ENCODE measurements at places on chromosomes 7 and 10. TPM values are rescaled to one million over a fixed set of nuclear protein-coding genes. Genes with fewer than 3 reads are reported as not detected.

Gene CYP2C19
- not detected for total RNA-seq

Gene FAM200A
- 17.5 TPM for total RNA-seq

Gene XRCC2
- total RNA-seq = 4.6 TPM

Gene CCDC3
- 16.6 TPM for total RNA-seq

Gene FEZF1
- 12.2 TPM for total RNA-seq

Gene ADRA2A
- 6.0 TPM for total RNA-seq

Gene MRC1
- 3.0 TPM for total RNA-seq

Gene CXCL12
- 13.1 TPM for total RNA-seq

Gene COL13A1
- 1.8 TPM for total RNA-seq

Gene WEE2
- total RNA-seq = 0.23 TPM

Gene FAM25A
- total RNA-seq = not detected

Gene INPP5A
- total RNA-seq = 84.0 TPM

Gene SLC29A4
- 18.7 TPM for total RNA-seq

Gene GPR85
- total RNA-seq = 106 TPM

Gene DPYSL4
- 50.3 TPM for total RNA-seq

Gene MAPK8
- 140 TPM for total RNA-seq

Gene SVIL
- total RNA-seq = 22.6 TPM

Gene ASIC3
- total RNA-seq = 1.4 TPM

Gene PIK3CG
- 1.8 TPM for total RNA-seq

Gene FKBP9
- 62.7 TPM for total RNA-seq

Gene SGPL1
- total RNA-seq = 43.1 TPM

Gene NPC1L1
- total RNA-seq = not detected

Gene TMEM140
- total RNA-seq = 0.92 TPM

Gene TNS3
- total RNA-seq = 28.8 TPM

Gene ERVW-1
- total RNA-seq = not detected

Gene VPS37D
- 24.0 TPM for total RNA-seq

Gene MAT1A
- total RNA-seq = not detected

Gene GBX1
- total RNA-seq = 1.6 TPM

Gene MYL10
- not detected for total RNA-seq

Gene CALHM1
- 0.23 TPM for total RNA-seq

Gene NKX1-2
- total RNA-seq = 1.8 TPM

Gene GIMAP7
- 3.7 TPM for total RNA-seq

Gene SUN3
- 0.69 TPM for total RNA-seq

Gene NUTM2A
- 2.3 TPM for total RNA-seq

Gene CNPY1
- 0.46 TPM for total RNA-seq

Gene WASHC2A
- 43.6 TPM for total RNA-seq

Gene SFTPD
- total RNA-seq = 2.1 TPM

Gene HOXA7
- not detected for total RNA-seq

Gene FXYD4
- total RNA-seq = not detected

Gene KCNIP2
- 17.1 TPM for total RNA-seq

Gene POLR1F
- total RNA-seq = 17.5 TPM

Gene CYP2C9
- not detected for total RNA-seq

Gene SOSTDC1
- 9.7 TPM for total RNA-seq

Gene SRRM3
- 15.2 TPM for total RNA-seq

Gene OTUD1
- 17.1 TPM for total RNA-seq

Gene SPAM1
- not detected for total RNA-seq

Gene GPR15LG
- total RNA-seq = not detected

Gene HOXA13
- total RNA-seq = not detected

All from diencephalon (tissue), 1 donor.